ENCODE measurements at places on chromosomes 4 and X.

GRCh38 chrX:154829926-154830442, 4.5 kb downstream of the SMIM9 start:
- DNase-seq, result no peak

- no peak for DNase-seq
Measured at GRCh38 chr4:24768006-24768405, 27.4 kb upstream of the SOD3 start.

- no peak for DNase-seq
Measured at GRCh38 chr4:64144994-64145393, 264.3 kb downstream of the TECRL start.

GRCh38 chr4:8592366-8593263, at the start of gene CPZ:
Gene CPZ (plus strand): TSS chr4:8592765. CDS start chr4:8592834, 69 bp downstream.
- DNase-seq, result no peak

DNA sequence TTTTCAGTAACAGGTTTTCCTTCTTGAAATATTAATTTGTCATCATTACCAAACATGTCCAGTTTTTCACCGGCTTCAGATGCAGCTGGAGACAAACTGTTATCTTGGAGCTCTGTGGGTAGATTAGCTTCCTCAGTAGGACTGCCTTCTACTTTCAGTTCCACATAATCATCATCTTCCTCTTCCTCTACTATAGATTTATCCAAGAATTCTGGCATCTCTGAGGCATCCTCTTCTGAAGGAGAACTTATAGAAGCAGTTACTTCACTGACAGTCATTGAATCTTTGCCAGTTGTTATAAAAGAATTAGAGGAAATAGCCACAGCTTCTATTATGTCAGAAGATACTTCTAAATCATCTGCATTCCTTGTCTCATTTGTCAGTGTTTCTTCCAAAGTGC, 162.9 kb downstream of the LRBA start:
- DNase-seq, result no peak
